ENCODE measurements at places on chromosomes 2 and 18.
A peak's percentile ranks its signal among the peaks of the same experiment; 100 is the strongest.

DNA sequence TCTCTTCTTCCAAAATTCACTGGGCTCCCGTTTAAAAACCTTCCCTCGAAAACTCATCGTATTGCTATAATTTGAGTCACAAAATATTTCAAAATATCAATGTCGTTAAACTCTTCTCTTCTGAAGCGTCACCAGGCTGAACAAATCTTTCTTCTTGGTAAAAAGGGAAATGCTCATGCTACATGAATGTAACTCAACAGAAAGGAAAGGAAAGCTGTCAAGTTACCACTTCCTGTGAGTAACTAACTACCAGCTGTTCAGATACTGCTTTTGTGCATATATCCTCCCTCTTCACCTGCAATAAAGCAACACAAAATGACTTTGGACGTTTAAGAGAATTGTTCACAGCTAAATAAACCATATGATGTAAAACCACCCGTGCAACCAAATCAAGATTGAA, 95.4 kb downstream of the DOCK10 start:
- DNase-seq = peak; percentile 35

DNA sequence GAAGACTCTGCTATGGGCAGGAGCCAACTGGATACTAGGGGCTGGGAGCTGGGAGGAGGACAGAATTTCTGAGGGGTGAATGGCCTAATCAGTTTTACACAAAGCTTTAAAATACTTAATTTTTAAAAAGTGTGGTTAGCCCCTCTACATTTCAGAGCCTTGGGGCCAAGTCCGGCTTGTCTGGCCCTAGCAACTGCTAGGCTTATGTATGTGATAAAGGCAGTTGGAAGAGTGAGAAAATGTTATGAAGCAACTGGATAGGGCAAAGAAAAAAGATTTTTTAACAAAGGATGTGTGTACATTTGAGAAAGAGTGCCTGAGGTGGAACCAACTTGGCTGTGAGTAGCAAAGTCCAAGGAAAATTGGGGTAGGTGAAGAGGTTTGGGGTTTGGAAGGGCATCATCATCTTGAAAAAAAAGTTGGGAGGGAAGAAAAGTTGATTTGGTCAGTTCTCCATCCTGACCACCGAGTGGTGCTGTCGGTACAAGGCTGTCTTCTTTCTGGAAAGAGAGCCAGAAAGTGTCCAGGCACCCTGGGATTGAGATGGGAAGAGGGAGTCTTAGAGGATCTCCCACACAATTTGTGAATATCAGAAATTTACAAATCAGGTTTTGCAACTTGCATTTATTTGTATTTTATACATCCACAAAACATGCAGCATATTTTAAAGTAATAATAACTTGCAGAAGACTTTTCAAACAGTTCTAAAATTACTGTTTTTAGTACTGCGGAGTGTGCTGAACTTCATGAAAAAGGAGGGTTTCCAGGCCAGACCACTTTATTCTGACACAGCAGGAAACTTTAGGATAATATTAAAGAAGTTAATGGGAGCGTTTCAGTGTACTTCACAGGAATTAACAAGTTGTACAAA, 10.5 kb upstream of the CDK15 start:
- peak; percentile 70 for DNase-seq

GRCh38 chr2:140998017-140998416, 1132.8 kb downstream of the LRP1B start:
- no peak for DNase-seq

DNA sequence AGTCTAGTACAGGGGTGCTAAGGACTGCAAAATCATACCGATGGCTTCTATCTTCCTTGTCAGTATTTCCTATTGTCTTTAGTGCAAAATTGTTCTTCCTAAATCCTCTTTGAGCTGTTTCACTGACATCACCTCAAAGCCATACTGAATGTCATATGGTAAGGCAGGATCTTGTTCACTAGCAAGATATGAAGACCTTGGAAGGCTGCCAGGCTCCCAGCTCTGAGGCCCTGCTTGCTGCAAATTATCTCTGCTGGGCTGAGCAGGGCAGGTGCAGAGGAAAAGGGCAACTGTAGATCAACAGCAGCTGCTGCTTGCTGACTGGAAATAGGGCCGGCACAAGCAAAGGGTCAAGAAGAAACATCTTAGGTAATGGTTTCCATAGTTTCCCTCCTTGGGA, 58.2 kb downstream of the PMAIP1 start:
- DNase-seq = peak; percentile 61

- DNase-seq = no peak
Observed at GRCh38 chr2:122478771-122479170, 723.3 kb downstream of the TSN start.

DNA sequence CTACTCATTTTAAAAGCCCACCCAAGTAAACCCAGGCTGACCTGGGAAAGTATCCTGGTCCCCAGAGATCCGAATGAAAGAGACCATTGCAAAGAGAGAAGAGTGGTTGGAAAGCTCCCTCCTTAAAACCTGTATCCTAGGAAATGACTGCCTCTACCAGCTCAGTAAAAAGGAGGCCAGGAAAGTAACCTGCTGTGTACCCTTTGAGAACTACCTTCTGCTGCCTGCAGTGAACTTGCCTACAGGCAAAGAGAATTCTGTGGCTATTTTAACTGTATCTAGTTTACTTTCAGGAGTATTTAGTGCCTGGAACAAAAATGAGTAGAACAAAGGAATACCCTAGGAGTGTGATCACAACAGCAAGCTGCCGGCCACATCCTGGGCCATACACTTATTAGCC, 641.7 kb upstream of the NRXN1 start:
- DNase-seq = no peak

GRCh38 chr18:47756364-47757016, 174.0 kb downstream of the SMAD2 start:
- peak; percentile 44 for DNase-seq

GRCh38 chr2:104850361-104851290, 3.3 kb upstream of the POU3F3 start:
- DNase-seq = no peak

- peak; percentile 10 for DNase-seq
Observed at GRCh38 chr2:10790228-10790973, 22.2 kb downstream of the PDIA6 start.

DNA sequence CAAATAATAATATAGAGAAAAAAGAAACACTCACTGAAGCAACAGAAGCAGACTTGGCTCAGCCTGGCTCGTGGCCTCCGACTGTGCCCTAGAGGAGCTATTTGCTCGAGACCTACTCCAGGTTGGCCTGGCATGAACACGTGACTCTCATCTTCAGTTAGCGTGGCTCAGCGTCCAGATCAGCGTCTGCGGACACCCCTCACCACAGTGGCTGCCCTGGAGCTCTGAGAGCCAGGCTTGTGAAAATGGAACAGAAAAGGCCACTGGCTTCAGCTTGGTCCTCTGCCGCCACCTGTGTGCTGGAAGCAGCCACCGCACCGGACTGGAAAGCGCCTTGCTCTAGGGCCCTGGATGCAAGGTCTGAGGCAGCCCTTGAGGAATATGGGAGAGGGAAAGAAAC, 1184.0 kb upstream of the GYPC start:
- DNase-seq = no peak

GRCh38 chr18:49247781-49248180, 212.7 kb downstream of the DYM start:
- peak; percentile 58 for DNase-seq

DNA sequence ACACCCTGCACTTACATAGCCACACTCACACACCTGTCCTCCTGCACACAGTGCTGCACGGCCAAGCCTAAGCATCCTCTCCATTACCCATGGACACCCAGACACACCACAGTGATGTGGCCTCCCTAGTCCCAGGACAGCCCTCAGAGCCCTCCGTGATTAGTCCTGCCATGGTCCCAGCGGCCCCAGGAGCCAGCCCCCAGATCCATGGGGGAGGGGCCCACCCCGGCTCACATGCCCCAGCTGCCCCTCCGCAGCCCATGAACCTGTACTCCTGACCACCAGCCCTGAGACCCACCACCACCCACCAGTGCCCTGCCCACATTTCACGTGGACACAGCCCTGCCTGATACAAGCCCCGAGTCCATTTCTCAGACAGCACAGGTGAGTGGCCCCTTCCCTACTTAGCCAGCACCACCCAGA, 8.1 kb upstream of the DUSP2 start:
- no peak for DNase-seq

- DNase-seq = no peak
Observed at GRCh38 chr2:65539633-65540032, 107.2 kb upstream of the SPRED2 start.

- no peak for DNase-seq
Observed at GRCh38 chr2:45121236-45121927, 112.1 kb upstream of the SIX2 start.

DNA sequence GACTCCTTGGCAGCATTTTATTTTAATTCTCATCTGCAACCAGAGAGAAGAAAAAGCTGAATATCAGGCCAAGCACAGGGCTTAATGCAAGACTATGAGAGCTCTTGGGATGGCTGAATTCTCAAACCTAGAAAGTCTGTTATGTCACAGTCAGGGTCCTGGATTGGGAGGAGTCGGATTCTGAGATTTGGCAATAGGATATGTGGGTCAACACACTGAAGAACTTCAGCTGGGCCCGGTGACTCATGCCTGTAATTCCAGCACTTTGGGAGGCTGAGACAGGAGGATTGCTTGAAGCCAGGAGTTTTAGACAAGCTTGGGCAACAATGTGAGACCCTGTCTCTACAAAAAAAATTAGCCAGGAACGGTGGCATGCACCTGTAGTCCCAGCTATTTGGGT, 102.4 kb downstream of the COL3A1 start:
- peak; percentile 64 for DNase-seq

DNA sequence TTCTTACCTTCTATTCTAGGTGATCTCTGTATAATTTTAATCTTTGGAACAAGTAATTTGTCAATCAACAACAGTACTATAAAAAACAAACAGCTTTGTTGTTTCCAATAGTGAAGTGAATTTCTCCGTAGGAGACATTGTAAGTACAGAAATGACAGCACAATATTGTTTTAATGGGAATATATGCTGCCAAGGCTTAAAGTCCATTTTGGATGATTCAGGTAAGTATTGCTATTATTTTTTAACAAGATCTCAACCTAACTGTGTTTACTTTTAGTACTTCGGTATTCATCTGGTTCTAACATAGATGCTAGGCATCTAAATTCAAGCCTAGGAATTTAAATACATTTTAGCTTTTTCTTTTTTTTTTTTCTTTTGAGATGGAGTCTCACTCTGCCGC, 105.8 kb downstream of the MEP1B start:
- DNase-seq = no peak

DNA sequence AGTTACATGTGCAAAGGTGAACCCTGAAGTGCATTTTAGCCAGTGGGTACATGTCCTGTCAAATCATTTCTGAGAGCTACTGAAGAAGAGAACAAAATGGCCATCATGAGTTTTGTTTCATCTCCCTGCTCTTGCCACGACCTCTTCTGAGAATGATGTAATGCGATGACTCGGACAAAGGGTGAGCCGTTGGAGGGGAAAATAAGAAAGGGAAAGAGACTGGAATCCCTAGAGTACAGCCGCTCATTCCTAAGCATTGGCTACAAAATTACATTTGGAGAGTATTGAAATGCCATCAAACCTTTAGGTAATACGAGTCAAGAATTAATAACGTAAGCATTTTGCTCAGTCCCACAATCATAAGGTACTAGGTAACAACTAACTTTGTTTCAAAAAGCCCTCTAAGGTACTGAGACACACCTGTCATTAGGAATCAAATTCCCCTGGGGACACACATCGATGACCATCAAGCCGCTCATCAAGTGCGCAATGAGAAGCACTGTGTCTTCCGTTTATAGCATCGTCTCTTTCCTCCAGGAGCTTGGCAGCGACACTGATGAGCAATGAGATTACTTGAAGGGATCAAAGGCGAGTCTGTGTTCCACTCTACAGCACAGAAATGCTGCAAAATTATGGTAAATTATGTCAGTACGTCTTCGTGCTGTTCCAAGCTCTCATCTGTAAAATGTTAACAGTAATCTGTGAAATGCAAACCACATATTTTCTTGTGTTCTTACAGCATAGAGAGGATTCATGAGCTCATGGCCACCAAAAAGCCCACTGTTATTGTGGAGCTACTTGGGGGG, 97.3 kb upstream of the PIEZO2 start:
- no peak for DNase-seq

- no peak for DNase-seq
Observed at GRCh38 chr2:123816203-123816602, 208.9 kb upstream of the CNTNAP5 start.

DNA sequence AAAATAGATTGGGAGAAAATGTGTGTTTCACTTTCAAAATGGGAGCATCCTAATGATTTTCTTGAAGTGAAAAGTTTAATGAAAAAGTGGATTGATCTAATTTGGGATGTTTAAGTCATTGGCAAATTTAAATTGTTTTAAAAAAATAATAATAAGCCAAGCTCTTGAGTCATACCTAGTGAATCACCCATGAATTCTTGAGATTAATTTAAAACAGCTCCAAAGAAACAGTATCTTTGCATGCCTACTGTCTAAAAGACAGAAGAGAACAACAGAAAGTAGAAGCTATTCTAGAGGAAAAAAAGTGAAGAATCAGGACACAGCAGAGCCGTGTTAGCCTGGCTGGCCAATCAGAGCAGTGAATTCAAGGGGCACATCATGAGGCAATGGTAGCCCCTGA, 7.7 kb downstream of the ACVR1C start:
- no peak for DNase-seq

DNA sequence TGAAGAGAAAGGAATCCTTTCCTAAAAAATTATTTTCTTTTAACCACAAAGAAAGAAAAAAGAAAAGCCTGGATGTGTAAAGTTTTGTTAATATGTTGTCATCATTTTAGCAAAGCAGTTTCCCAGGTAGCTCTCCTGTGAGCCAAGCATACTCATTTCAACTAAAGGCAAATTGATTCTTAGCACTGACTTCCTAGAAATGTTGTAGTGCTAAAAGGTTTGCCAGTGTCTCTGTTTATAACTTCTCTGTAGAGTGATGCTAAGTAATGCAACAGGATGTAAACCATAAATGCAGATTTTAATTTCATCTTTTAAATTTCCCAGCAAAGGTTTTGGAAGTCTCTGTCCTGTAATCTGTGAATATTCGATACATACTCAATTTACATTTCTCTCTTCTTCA, 10.2 kb downstream of the GATA6 start:
- DNase-seq = no peak

GRCh38 chr2:31197166-31197565, 20.1 kb downstream of the CAPN14 start:
- no peak for DNase-seq

DNA sequence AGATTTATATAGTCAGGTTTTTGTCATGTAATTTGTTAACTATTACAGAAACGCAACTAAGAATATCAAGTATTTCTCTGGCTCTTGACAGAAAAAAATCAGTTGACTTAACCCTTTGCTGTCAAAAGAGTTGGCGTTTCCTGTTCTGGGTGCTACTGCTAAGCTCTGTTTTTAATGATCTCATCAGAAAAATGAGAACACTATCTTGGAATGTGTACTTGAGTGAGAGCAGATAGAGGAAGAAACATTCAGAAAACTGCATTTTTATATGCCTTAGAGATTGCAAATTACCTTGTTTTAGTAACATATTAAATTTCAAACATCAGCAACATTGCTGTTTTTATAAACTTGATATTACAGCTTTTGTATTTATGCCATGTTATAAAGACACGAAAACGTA, 297.9 kb downstream of the RDH14 start:
- DNase-seq = peak; percentile 9

- no peak for DNase-seq
Observed at GRCh38 chr2:19051203-19051831, 307.1 kb downstream of the OSR1 start.

GRCh38 chr2:150705357-150705756, 217.9 kb upstream of the RND3 start:
- DNase-seq = no peak

- peak; percentile 97 for DNase-seq
Observed at GRCh38 chr18:62425465-62426190, 97.2 kb upstream of the ZCCHC2 start.

- DNase-seq = no peak
Observed at GRCh38 chr18:31050635-31051034, 8.1 kb upstream of the DSC3 start.

Measured in fibroblast of villous mesenchyme (primary cell).